ENCODE measurements at places on chromosomes 7 and 10.

DNA sequence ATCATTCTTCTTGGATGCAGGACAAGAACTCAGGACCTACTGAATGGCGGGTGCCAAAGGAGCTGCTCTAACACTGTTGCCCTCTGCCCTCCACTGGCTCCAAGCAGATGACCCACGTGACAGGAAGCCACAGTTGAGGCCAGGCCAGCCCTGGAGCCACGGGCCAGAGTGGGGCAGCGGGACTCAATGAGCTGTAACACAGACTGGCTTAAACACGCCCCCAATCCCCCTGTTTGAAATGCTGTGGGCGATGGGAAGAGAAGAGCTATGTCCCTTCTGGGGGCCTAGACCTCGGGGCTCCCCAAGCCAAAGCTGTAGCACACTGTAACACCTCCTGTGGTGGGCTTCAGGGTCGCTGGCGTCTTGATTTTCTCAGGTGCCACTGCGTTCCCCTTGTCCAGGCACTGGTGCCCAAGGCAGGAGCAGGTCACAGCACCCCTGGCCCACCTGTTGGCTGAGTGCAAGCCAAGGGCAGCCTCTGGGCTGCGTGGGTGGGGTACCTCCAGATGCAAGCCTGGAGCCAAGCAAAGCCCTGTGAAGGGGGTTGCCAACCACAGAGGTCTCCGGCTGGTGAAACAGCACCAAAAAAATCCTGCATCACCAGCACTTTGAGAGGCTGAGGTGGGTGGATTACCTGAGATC is 18.6 kb upstream of the ZMIZ2 start:
- DNase-seq, result no peak

DNA sequence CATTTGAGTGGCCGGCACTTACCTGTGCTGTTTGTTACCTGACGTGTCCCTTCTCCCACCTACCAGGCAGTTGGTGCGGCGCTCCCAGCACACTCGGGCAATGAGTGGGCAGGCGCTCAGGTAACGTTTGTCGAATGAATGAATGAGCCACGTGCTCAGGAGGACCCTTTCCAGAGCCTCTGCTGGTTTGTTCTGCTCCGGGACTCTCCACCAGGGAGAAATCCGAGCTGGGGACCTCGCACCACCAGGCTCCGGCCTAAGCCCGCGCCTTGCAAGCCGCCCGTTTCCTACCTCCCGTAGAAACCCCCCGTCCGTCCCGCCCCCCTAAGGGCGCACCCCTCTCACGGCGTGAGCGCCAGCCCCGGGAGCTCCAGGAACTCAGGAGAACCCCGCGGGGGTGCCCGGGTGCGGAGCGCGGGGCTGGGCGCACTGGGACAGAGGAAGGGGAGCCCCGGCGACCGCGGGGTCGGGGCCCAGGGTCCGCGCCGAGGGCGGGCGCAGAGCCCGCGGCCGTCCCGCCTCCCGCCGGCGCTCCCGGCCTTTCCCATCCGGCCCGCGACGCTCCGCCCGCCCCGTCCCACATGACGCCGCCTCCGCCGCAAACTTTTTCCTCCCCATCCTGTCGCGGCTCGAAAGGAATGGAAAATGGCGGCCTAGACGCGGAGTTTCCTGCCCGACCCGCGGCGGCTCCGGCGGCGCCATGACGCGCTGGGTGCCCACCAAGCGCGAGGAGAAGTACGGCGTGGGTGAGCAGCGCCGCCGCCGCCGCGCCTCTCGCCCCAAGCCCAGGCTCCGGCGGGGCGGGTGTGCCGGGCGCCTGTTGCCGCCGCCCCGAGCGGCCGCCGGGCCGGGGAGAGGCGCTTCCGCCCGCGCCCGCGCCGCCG is at the start of gene DOCK1:
DOCK1 (plus strand) TSS at position 611 of the 884 bp plus-strand sequence; CDS start at position 701, 90 bp downstream.
- DNase-seq, result peak; percentile 36

DNA sequence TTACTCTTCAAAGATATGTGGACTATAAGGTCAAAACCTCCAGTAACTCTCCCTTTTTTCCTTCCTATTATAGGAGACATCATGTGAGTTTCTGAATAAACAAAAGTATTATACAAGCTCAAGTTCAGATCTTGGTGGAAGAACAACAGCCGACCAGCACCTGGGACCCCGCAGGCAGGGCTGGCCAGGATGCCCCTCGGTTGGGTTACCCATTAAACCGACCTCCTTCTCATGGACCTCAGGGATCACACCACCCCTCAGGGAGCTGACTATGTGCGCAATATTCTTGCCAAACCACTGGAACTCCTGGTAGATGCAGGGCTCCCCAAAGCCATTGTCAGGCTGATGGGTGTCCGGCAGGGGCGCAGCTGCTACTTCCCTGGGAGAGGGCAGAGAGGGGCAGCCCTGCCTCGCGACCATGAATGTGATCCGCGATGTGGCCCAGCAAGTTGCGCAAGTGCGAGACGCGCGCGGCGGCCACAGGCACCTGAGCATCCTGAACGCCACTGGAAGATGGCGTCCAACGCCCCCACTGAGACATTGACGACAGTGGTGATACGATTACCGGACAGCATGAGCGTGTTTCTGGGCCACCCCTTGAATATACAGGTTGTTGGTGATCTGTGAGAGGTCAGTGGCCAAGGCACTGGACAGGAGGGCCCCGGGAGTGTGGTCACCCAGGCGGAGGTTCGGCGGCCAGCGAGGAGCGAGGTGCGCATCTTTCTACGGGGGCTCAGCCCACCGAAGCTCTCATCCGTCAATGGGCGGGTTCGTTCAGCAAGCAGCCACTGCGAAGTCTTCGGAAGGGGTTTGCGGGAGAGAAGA is 161.3 kb downstream of the IPMK start:
- no peak for DNase-seq

- no peak for DNase-seq
These were observed 57.6 kb downstream of the USP6NL start for GRCh38 chr10:11553773-11554381.

DNA sequence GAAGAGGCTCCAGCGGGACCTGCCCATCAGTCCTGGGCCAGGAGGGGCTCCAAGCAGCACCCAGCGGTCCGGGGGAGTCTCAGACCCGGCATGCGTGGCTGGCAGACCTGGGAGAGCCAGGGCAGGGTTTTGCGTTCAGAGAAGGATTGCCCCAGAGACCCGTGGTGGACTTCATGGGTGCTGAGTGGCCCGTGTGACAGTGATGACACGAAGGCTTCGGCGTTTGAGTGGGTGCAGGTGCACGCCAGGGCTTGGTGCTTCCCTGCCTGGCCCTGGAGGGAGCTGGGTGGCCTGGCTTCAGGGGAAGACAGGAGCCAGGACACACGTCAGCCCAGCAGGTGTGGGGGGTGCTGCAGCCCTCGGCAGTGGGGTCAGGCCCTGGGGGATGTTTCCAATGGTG is 13.9 kb downstream of the ORAI2 start:
- no peak for DNase-seq

GRCh38 chr10:93566435-93567276 is at the start of gene FFAR4:
Gene FFAR4, plus strand, starts transcription at chr10:93566665. Its CDS starts 56 bp downstream, at chr10:93566721.
- peak; percentile 38 for DNase-seq

DNA sequence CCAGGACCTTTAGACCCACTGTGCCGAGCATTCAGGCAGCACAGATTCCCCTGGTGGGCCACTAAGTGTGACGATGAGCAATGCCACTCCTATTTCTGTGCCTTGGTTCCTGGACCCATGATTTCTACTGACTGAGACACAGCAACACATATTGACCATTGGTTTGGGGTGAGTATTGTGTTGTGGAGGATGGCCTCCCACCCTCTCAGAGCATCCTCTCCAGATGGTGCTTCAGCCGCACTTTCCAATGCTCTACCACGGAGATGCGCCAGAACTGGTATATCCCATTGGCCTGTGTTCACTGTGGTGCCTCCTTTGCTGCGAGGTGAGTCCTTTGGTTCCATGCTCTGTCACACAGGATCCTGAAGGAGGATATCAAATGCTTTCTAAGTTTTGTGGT is 10.1 kb upstream of the GDF10 start:
- no peak for DNase-seq

DNA sequence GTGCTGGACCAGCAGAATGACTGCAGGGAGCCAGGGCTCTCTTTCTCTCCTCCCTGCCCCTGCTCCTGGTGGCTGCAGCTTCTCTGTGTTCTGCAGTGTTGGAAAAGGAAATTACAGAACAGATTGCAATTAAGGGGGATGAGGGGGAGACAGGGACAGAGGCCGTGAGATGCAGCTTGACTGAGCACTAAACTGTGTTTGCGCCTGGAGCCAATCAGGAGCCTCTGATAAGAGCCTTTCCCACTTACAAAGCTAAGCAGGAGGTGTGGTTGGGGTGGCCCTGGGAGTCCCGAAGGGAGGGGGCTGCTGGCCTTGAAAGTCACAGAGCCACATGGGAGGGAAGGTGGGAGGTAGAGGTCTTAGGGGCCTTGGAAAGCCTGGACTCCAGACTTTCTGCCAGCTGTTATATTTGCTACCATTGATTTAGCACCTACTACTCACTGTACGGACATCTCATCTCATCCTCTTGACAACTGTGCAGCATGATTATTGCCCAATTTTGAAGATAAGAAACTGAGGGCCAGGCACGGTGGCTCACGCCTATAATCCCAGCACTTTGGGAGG is 26.7 kb downstream of the TRIM8 start:
- no peak for DNase-seq

- DNase-seq, result peak; percentile 73
These were observed at the start of gene JMJD1C for GRCh38 chr10:63465293-63466143. Gene JMJD1C, minus strand, starts transcription at chr10:63465977. Its CDS starts 315 bp downstream, at chr10:63465662.

DNA sequence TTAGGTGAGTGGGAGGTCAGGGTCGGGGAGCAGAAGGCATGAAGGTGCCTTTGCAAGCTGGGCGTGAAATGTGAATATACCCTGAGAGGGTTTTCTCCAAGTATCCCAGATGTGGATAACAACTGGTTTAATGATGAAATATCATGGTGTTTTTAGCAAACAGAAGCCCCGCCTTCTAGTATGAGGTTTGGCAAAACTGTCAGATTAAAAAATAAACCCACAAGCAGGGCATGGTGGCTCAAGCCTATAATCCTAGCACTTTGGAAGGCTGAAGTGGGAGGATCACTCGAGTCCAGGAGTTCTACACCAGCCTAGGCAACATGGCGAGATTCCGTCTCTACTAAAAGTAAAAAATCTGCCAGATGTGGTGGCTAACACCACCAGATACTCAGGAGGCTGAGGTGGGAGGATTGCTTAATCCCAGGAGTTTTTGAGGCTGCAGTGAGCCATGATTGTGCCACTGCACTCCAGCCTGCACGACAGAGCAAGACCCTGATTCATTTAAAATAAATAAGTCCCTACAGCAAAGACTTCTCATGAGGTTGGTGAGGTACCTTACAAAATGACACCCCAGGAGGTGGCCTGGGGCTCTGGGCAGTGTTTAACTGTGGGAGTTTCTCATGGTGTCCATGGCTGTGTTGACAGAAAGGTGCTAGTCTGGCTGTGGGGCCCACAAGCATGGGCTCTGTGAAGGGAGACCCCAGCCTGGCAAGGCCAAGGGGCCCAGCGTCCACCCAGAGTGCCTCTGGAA is 6.7 kb upstream of the PWWP2B start:
- DNase-seq, result no peak

GRCh38 chr10:28862219-28862618 is 184.9 kb downstream of the BAMBI start:
- no peak for DNase-seq

GRCh38 chr7:106947244-106947728 is 82.2 kb downstream of the PIK3CG start:
- DNase-seq, result peak; percentile 67

DNA sequence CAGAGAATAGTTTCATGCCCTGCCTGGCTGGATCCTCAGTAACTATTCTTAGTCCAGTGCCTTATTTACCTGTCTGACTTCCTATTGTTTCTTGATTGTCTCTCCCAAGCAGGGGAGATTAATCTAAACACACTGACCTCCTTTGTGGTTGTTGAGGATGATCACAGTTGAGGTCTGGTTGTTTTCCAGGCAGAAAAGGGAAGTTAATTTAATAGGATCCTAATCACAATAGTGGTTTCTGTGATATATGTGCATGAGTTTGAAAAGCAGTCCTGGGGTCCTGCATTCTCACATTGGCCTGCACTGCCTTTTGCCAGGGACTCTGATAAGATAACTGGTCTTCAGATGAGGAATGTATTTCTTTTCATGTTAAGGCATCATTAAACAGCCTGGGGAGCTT is 130.1 kb downstream of the SND1 start:
- DNase-seq, result no peak

GRCh38 chr7:7321681-7322080 is 139.3 kb downstream of the C1GALT1 start:
- no peak for DNase-seq

DNA sequence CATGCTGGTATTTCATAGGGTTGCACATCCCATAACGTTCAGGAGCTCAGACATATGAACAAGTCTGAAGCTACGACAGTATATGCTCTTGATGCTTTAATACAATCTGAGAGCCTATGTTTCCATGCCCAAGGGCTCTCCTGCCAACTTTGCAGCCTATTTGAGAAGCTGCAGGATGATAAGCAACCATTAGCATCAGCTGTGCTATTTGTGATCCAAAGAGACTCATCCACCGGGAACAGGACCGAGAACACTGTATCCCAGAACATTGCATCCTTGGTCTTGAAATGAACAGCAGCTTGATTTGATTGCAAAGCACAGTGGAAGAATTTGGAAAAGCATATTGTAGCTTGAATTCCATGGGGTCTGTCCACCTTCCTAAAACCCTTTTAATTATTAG is 156.2 kb upstream of the PTER start:
- DNase-seq, result no peak

DNA sequence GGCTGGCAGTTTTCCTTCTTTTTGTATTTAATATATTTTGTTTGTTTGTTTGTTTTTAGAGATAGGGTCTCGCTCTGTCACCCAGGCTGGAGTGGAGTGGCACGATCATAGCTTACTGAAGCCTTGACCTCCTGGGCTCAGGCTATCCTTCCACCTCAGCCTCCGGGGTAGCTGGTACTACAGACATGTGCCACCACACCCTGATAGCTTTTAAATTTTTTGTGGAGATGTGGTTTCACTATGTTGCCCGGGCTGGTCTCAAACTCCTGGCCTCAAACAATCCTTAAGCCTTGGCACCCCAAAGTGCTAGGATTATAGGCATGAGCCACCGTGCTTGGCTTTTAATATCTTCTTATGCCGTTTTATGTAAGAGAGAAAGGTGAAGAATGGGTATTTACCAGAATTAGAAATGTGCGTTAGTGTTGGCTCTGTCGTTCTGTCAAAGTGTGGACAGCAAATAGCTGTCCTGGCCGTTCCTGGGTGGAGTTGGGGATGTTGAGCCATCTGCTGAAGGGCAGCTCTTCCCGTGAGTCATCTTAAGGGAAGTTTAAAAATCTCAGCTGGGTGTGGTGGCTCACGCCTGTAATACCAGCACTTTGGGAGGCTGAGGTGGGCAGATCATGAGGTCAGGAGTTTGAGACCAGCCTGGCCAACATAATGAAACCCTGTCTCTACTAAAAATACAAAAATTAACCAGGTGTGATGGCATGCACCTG is 14.8 kb downstream of the OGDH start:
- DNase-seq, result no peak

DNA sequence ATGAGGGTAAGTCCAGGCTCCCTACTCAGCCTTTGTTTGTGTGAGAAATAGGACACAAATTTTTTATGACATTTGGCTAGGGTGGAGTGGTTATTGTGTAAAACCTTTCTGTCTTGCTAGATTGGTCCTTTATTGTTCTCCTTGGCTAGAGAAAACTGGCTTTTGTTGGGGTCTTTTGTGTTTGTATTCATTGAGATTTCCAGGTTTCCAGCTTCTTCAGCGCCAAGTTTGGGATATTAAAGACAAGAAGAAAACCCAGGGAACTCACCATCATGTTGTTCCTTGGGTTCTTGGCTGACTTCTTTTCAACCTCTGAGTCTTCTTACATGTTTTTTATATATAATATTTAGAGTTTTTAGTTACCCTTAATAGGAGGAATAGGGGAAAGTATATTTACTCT is 310.0 kb downstream of the HPSE2 start:
- no peak for DNase-seq

GRCh38 chr10:12642036-12642435 is 292.7 kb downstream of the CAMK1D start:
- DNase-seq, result no peak

Measured in DMS153 (cell line).